ENCODE measurements at places on chromosomes 3 and 15.

GRCh38 chr3:10996345-10997013, 3.9 kb downstream of the SLC6A1 start:
- no peak for DNase-seq

DNA sequence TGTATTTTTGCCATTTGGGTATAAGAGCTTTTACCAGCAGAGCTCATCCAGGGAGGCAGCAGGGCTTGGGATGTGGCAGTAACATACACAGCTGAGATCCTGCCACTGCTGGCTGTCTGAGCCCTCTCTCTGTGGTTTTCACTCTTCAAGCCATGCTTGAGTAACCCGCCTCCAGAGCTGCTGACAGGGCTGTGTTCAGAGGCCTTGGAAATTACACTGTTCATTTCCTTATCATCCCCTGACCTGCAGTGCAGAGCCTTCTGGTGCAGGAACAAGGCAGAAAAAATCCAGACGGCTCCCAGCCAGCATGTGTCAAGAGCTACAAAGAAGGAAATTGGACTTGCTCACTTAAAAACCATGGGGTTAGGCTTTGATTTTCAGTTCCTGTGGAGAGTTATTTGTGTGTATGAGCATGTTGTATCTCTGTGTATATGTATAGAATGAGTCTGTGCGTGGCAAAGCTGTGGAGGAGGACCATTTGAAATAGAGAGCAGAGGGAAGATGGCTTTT, 47.0 kb downstream of the ZNF609 start:
- DNase-seq, result peak; percentile 80

- no peak for DNase-seq
Measured at GRCh38 chr15:81666839-81667238, 292.8 kb upstream of the TMC3 start.

DNA sequence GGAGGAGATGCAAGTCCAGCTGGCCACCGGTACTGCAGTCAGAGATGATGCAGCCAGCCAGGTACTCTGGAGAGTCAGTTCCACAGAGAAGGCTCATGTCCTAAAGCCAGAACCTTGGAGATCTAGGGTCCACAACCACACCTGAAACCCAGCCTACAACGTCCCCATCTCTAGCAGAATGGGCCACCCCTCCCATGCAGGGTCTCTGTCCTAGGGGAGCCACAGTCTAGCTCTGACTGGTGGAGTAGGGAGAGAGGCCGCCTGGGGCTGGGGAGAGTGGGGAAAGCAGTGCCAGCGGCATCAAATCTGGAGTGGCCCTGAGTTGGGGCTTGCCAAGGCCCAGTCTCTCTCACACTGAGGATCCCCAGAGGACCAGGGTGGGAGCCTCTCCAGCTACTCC, 43.5 kb downstream of the PTH1R start:
- no peak for DNase-seq

DNA sequence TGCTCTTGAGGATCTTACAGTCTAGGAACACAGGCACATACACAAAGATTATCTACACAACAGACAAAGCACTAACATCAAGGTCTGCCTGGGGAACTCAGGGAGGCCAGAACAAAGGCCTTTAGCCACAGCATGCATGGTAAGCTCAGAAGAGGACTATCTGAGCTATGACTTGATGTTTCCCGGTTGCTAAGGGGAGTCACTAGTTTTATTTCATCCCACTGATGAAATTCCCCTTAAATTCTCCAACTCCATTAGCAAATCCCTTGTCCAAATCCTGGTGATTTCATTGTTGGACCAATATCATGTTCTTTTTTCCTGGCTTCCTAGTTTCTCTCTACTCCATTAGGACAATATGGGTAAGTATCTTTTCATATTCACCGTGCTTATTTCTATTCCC, 23.3 kb downstream of the FBN1 start:
- DNase-seq, result no peak
